ENCODE measurements at places on chromosomes 3 and 15.

GRCh38 chr3:152230370-152230769 is 38.4 kb upstream of the MBNL1 start:
- no peak for DNase-seq

GRCh38 chr3:24387493-24387892 is 107.2 kb downstream of the THRB start:
- no peak for DNase-seq

GRCh38 chr3:36965440-36965839 is 20.6 kb upstream of the TRANK1 start:
- no peak for DNase-seq

- DNase-seq: no peak
These were observed 825.0 kb upstream of the ROBO1 start for GRCh38 chr3:80592792-80593191.

DNA sequence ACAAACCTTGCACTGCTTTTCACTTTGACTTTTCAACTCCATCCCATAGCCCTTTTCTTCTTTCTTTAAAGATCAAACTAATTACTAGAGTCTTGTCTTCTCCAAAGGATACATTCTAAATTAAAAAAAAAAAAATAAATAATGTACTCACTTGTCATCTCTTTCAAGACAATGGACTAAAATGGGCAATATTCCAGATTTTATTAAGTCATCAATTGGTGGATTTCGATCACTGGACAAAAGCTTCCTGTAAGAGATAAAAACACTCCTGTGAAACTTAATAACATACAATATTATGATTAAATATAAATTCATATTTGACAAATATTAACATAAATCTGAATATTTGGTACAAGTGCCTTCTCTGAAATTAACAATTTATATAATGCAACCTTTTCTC is 34.1 kb downstream of the KPNA4 start:
- DNase-seq: no peak

Measured in cerebellar nuclear complex (tissue), 1 donor.